Central memory CD8-positive, alpha-beta T cell (primary cell): ENCODE measurements at places on chromosomes 5 and 9.

DNA sequence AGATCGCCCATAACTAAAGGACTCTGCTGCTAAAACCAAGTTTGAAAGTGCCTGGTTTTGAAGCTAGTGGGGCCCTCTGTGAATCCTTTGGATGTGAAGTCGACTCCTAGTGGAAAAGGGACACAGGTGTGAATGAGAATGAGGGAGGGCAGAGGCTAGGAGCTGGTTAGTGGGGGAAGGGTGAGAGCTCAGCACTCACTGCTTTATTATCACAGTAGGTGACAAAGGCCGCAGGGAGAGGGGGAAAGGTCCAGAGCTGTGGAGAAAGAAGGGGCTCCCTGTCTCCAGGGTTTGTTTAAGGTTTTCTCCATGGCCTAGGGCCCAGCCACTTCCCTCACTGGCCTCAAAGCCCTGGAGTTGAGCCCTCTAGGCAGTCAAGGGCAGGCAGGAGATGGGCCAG lies 3.5 kb downstream of the HDHD3 start:
- no peak overlapping the region for H3K4me3 ChIP-seq
- H3K27ac ChIP-seq = no peak overlapping the region
- H3K27me3 ChIP-seq = no peaks in the 10 kb centered on the region
- H3K4me1 ChIP-seq = peaks cover 12% of the 10 kb centered on the region

DNA sequence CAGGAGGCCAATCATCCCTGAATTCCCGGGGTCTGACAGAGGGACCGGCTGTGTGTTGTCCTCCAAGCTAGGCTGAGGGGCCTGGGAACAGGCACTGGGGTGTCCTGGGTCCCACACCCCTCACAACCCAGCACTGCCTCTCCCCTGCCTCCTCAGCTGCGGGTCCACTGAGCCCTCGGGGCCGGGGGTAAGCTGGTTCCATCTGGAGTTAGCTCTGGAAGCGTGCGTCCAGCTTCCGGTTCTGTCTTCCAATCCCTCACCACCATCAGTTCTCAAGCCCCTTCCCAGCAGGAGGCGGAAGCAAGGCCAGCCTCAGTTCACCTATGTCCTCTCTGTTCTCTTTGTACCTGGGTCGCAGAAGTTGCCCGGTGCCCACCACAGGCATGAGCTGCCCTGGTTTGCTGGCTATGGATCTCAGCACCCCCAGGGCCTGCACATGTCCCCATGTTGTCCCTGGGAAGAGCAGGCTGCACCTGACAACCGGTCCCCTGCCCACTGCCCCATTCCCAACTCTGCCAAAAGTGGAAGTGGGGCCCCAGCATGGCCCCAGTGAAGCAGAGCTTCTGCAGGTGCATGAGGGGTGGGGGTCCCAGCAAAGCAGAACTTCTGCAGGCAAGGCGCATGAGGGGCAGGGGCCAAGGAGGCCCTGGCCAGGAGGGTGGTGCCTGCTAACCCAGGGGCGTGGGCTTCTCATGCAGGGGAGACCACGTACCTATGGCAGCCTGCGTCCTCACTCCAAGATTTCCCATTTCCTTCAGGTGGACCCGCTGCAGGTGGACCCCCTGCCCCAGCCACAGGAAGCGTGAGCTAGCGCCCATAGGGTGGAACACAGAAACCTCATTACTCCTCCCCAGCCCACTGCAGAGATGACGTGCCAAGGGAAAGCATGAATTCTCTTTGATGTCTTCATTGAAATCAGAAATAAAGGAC lies 111.9 kb downstream of the ZNF354C start:
- no peak overlapping the region for H3K4me3 ChIP-seq
- no peak for DNase-seq
- H3K27me3 ChIP-seq = peaks cover 17% of the 10 kb centered on the region
- H3K27ac ChIP-seq = no peak overlapping the region
- no peaks in the 10 kb centered on the region for H3K4me1 ChIP-seq

- no peaks in the 10 kb centered on the region for H3K4me1 ChIP-seq
- H3K27ac ChIP-seq = no peak overlapping the region
- no peak overlapping the region for H3K4me3 ChIP-seq
- H3K27me3 ChIP-seq = peaks cover 32% of the 10 kb centered on the region
Observed at GRCh38 chr5:39337252-39337915, 26.9 kb downstream of the C9 start.

DNA sequence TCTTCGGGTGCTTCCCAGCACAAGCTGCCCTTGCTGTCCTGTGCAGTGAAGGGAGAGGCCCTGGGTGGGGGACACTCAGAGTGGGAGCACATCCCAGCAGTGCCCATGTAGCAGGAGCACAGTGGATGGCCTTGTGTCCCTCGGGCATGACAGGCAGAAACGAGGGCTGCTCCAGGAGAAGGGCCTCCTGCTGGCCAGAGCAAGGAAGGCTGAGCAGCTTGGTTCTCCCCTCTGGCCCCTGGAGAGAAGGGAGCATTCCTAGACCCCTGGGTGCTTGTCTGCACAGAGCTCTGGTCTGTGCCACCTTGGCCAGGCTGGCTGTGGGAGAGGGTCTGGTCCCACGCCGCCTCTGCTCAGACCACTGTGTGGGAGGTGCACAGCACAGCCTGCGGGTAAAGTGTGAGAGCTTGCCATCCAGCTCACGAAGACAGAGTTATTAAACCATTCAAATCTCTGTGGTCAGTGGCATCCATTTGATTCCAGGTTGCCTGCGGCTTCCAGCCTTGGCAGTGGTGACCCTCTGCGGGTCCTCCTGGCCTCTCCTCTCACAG lies 18.3 kb downstream of the FBXW5 start:
- H3K27me3 ChIP-seq = no peaks in the 10 kb centered on the region
- H3K4me3 ChIP-seq = no peak overlapping the region
- H3K36me3 ChIP-seq = peaks cover 19% of the 10 kb centered on the region
- H3K4me1 ChIP-seq = peaks cover 8% of the 10 kb centered on the region

DNA sequence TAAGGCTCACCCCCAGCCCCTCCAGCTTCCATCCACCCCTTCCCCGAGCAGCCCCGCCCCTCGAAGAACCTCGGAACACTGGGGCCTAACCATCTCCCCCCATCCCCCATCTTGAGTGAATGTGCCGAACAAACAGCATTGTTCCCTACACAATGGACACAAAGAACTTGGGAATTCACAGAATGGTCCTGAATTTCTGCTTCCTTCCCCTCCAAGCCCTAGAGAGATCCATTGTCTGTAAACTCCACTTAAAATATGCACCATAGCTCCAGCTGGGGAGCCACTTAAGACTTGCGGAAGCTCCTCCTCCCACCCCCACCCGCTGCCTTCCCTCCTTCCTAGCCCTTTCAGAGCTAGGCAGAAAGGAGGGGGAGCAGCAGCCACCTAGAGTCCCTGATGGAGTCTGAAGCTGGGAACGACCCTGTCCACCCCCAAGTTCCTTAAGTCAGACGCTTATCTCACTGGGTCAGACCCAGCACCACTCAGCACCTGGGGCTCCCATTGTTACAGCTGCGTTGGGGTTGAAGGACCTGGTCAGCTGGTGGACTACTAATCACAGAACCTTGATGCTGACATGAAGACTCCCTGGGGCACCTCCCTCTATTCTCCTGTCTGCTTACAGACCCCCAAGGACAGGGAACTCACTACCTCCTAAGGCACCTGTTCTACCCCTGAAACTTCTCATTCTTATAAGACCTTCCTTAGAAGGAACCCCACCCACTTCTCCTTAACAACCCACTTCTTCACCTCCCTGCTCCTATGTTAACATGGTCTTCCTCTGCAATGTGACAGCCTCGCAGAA lies 61.4 kb downstream of the PCDH1 start:
- H3K27ac ChIP-seq = no peak overlapping the region
- H3K4me3 ChIP-seq = no peak overlapping the region
- peaks cover 72% of the 10 kb centered on the region for H3K27me3 ChIP-seq
- H3K4me1 ChIP-seq = peaks cover 5% of the 10 kb centered on the region
